ENCODE measurements at places on chromosomes 7 and 10.

- DNase-seq = no peak
Observed at GRCh38 chr7:138549082-138549481, 89.0 kb downstream of the TRIM24 start.

DNA sequence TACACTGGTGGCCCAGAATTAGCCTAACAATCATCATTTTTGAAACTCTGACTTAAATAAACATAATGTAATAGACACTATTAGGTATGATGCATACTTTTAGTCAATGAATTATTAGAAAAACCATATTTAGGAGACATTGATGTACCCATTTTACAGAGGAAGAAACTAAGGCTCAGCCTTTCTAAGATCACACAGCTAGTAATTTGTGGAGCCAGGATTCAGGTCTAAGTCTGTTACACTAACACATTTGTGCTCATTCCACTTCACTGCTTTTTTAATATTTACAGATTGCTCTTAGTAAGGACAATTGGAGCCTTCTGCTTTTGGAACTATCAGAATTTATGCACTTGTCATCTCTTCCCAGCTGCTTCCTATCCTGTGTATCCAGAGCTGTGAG lies 8.9 kb downstream of the CFAP43 start:
- no peak for DNase-seq

DNA sequence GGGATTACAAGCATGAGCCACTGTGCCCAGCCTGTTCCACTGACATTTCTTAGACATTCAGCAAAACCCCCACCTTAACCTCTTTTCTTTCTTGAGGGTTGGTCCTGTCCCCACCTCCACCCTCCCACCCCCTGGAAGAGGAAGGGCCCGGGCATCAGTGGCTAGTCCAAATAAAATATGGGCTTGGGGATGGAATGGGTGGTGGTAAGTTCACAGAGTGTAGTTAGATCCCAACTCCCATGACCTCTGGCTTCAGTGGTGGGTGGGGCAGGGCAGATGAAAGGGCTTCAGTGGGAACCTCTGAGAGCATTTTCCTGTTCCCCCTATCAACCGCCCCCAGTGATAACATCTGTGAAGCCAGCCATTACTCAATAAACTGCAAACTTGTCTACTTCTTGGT lies 9.8 kb downstream of the SFXN3 start:
- DNase-seq = no peak

GRCh38 chr7:132784406-132784805 lies 208.1 kb upstream of the PLXNA4 start:
- DNase-seq = no peak

- DNase-seq = no peak
Observed at GRCh38 chr10:95394161-95394880, 103.5 kb upstream of the PDLIM1 start.

DNA sequence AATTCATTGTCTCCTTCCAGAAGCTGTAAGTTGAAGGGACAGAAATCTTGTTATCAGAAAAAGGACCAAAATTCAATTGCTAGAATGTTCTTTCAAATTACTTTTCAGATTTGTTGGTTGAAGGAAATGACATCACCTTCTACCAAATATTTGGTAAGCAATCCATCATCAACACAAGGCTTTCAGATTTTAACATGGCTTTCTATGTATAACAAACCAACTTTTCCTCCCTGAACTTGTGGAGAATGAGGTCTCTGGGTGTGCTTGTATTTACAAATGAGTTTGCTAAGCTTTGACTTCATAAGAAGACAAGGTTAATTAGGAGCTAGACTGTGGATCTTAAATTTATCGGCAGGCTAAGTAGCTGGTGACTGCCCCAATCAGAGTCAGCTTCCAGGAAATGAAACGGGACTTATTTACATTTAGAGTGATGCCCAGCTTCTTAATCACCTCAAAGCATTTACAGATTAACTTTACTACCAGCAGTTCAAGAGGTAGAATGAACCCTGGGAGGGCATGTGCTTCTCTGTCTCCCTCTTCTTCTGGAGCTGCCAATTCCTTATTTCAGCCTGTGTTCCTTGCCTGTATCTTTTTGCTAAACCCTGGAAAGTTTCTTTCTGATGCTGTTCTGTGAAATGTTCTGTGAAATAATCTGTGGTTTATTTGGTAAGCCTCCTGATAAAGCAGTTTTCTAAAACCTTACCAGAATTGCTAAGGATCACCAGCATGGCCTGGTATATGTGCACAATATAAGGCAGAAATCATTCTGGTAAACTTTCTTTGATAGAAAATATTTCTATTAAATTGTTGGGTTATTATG lies 248.8 kb upstream of the FZD8 start:
- no peak for DNase-seq

GRCh38 chr10:88347597-88348304 lies 235.4 kb downstream of the RNLS start:
- DNase-seq = no peak

DNA sequence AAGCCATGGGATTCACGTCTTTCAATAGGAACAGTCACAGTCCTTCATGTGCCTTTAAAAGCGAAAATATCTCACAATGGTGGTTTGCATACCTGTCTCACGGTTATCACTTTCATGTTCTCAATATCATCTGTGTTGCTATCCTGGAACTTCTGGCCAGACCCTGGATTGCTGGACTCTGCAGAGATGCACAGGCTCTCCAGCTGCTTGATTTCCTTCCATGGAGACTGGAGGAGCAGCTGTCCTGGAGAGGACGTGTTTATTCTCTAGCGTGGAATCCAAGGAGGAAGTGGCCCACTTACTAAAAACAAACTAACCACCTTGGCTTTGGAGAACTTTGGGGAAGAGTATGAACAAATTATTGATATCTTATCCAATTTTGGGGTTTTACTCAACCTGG lies 16.5 kb downstream of the BTBD16 start:
- DNase-seq = no peak

DNA sequence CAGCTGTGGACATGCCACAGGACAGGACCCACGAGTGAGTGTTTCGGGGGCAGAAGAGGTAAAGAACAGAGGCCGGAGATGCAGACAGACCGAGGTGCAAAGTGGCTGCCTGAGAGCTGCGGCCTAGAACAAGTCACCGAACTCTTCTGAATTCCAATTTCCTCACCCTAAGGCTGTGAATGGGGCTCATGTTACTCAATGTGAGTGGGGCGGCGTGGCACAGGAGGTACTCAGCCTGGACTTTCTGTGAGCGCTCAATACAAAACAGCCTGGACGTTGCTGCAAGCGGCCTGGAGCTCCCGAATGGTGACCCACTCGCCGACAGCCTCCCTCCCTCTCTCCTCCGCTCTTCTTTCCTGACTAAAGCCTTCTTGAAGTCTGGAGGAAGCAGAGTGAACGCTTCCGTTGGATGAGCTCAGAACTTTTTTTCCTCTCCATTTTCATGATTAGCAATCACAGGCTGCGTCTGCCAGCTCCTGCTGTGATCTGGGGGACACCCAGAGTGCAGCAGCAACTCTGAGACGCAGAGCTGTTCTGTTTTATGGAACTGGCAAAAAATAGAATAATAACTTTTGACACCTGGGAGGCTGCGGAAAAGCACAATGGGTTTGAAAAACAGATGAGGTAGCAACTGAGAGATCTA lies 108.5 kb downstream of the PTPRN2 start:
- DNase-seq = no peak

- DNase-seq = no peak
Observed at GRCh38 chr7:99393355-99394187, 14.8 kb downstream of the PDAP1 start.

DNA sequence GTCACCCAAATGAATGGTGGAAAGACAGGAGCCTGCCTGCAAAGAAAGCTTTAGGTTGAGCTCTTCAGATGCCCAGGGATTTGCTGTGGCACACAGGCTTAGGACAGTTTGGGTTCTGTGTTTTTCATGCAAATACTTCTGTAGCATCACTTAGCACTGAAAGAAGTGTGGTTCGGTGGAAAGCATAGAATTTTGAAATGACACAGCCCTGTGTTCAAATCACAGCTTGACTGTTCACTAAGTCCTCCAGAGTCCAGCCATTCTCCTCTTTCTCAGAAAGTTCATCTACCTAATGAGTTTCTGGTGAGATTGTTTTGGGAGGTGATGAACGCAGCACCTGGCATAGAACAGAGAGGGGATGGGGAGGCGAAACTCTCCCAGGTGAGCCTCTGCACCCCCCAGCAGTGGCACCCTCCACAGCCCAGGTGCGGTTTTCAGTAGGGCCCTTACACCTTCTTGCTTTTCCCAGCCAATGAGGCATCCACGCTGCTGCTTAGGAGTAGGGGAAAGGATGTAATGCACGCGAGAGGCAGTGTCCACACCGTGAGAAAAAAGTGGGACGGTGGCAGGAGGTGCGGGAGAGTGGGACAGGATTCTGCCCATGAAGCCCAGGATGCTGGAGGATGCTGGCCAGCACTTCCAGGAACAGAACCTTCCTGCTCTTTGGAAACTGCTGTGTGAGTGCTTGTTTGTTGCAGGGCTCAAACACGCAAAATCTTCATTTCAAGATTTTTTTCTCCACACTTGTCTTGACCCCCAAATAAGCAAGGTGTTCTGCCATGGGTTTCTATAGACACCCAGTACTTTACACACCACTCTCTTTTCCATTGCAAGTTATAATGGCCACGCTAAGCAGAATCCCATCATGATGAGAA lies 11.6 kb downstream of the EN2 start:
- no peak for DNase-seq

DNA sequence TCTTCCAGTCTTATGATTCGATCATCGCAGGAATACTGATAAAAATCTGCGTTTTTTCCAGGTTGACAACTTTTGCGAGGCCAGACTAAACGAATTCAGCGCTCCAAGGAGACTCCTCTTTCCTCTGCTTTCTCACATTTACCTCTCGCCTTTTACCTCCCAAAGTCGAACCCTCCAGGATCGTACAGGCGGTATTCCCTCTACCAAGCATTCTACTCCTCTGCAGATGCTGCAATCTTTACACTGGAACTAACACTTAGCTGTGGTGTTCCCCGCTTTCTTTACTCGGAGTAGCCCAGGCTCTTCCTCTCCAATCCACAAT lies 449 bp downstream of the NUDT5 start:
- no peak for DNase-seq

DNA sequence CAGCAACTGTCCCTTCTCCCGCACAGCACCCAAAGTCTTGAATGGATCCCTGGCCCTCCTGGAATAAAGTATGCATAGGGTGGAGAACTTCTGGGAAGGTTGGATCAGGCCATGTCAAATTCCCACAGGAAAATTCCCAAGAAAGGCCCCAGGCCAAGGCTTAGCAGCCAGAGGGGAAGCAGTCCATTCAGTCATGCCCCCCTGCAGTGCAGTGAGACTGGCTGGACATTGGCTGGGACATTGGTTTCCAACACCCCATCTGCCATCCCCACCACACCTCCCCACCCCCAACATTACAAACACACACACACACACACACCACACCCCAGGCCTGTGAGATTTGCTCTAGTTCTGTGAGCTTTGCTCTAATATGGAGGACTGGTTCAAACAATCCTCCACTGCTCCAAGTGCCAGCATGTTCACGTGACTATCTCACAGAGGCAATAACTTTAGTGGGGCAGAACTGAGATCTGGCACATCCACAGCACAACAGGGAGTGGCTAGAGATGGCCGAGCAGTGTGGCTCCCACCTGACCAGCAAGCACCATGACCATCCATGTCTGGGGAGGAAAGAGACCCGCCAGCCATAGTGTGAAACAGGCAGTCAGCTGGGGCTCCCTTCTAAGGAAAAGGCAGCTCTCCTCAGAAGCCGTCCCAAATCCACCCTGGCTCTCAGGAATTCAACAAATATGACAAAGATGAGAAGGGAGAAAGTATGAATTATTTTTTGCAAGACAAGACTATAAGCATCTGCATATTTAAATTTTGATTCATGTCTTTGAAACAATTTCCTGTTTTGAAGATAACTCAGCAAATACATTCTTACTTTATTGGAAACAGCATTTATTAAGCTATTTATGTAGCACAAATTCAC lies 6.7 kb upstream of the FAM170B start:
- no peak for DNase-seq

DNA sequence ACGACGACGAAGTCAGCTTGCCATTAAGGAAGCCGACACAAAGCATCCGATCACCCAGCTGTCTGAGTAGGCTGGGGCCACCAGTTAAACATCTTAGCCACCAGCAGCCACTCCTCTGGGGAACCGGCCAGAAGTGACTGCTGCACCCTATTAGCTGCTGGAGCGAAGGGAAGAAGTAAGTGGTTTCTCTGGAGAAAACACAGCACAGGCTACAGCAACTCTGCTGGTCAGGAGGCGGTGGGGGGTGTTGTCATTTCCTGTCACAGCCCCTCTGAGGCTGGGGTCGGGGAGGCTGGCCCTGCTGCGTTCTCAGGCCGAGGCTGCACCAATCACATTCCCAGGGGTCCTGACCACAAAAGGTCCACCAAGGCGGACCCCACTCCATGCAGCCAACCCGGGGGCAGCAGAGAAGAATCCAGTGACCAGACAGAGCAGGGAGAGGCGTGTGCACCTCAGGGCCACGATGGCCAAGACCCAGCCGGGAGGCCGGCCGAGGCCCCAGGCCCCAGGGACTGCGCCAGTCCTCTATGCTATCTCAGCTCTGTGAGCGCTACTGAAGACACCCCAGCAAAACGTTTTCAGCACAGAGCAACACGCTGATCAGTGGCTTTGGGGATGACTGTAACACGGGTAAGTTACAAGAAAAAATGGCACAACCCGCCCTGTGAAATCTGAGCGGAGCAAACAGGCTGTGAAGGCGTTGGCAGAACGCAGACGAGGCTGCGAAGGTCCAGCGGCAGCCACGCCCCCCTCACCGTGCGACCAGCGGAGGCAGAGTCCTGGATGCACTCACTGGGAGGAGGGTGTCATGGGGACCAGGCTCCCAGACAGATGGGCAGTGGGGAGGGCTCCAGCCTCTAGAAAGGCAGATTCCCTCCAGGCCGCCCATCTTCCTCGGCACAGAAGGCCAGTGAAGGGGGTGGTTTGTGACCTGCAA lies 24.8 kb downstream of the STK32C start:
- no peak for DNase-seq

Measured in CD4-positive, alpha-beta T cell treated with Interleukin-1 beta for 1 hour (primary cell).